ENCODE measurements at places on chromosomes 1 and 21.

- DNase-seq = no peak
These were observed 8.7 kb downstream of the RNF223 start for GRCh38 chr1:1065265-1065939.

GRCh38 chr1:198519639-198520501 lies 20.6 kb downstream of the ATP6V1G3 start:
- no peak for DNase-seq

DNA sequence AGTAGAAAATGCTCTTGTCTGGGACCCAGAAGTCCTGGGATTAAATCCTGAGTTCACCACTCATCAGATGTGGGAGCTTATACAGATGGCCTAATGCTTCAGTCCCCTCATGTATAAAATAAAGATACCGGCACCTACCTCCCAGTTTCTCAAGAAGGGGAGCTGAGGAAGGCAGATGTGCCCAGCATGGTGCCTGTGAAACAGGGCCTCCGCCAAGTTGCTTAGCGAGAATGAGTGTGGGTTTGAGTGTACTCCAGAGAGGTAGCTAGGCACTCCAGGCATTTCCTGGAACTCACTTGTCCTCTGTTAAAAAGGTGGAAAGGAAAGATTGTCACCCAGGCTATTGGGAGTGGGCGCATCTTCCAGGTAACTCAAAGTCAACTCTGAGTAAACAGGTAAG lies 37.8 kb downstream of the IER5 start:
- no peak for DNase-seq

DNA sequence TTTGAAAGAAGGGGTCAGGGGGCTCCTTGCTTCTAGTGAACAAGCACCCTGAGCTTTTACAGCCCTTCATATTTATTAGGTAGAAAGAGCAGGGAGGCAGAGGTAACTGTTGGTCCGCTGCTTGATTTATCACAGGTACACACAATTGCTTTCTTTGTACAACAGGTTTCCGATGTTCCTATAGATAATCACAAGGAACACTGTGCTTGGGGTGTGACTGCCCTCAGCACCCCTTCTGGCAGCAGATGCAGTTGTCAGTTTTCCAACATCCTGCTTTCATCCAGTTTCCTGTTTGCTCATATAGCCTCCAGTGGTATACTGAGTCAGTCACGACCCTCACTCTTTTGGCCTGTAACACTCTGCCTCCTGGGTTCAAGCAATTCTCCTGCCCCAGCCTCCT lies 40.6 kb downstream of the SCP2 start:
- no peak for DNase-seq

- no peak for DNase-seq
These were observed 42.5 kb downstream of the RPRD2 start for GRCh38 chr1:150406483-150406882.

GRCh38 chr1:63758791-63759190 lies 15.0 kb upstream of the ROR1 start:
- DNase-seq = no peak

- no peak for DNase-seq
These were observed 54.4 kb upstream of the TINAGL1 start for GRCh38 chr1:31521761-31522555.

DNA sequence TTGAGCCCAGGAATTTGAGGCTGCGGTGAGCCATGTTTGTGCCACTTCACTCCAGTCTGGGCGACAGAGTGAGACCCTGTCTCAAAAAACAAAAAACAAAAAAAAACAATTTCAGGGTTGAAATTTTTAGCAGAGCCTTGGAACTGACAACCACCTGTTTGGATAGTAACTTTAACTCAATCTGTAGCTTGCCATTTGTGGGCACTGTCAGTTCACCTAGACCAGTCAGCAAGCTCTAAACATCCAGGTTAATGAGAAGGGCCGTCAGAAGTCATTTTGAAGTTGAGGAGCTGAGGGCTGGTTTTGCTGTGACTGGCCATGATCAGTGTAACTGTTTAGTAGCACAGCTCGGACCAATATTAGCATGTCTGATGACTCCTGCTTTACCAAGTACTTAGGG lies 8.4 kb downstream of the TRAPPC10 start:
- no peak for DNase-seq

DNA sequence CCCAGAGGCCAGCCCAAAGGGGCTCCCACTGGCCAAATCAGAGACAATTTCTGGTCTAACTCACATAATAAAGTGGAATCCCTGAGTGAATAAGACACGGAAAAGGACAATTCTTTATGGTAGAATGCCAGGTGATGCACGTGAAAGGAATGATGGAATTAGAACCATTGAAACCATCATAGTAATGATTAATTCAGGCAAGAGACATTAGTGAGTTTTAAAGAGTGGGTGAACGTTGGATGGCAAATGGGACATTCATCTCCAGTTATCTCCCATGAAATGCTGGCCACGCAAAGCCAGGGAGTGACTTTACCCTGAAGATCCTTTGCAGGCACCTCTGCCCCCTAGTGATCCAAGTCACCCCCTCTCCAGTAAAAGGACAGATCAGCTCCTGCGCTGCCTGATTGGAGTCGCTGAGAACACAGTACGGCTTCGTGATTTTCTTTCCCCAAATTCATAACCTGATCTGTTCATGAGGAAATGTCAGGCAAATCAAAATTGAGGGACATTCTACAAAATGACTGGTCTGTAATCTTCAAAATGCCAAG lies 87.5 kb downstream of the AJAP1 start:
- DNase-seq = no peak

DNA sequence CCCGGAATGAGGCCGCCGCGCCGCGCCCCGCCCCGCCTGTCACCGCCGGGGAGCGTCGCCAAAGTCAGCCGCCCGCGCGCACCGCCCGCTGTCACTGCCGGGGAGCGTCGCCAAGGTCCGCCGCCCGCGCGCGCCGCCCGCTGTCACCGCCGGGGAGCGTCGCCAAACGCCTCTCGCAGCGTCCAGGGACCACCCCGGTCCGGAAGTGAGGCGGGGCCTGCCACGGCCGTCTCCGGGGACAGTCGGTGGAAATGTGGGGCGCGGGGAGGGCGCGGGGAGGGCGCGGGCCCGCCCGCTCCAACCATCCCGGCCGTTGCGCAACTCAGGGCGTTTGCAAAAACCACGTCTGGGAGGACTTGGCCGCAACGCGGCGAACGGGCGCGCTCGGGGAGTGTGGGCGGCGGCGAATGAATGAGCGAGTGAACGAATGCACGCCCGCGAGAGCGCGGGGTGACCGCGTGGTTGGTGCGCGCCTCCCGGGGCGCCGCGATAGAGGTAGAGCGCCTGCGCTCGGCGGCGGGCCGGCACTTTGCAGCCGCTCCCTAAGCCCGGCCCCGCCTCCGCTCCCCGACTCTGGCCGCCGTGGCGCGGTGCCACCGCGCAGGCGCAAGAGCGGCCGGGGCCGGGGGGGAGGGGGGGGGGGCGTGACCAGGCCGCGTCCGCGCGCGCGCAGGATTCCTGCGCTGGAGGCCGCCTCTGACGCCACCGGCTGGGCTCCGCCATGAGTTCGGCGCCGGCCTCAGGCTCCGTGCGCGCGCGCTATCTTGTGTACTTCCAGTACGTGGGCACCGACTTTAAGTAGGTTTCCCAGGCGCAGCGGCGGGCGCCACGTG lies at the start of the genes ACAP3 and PUSL1:
ACAP3 (minus strand) TSS at position 8 of the 833 bp plus-strand sequence. CDS start 115 bp downstream, outside the sequence.
PUSL1 (plus strand) TSS at position 675 of the 833 bp plus-strand sequence; CDS start at position 722, 47 bp downstream.
- DNase-seq = peak; percentile 77

GRCh38 chr1:182392050-182393028 lies 749 bp upstream of the GLUL start:
- DNase-seq = no peak

DNA sequence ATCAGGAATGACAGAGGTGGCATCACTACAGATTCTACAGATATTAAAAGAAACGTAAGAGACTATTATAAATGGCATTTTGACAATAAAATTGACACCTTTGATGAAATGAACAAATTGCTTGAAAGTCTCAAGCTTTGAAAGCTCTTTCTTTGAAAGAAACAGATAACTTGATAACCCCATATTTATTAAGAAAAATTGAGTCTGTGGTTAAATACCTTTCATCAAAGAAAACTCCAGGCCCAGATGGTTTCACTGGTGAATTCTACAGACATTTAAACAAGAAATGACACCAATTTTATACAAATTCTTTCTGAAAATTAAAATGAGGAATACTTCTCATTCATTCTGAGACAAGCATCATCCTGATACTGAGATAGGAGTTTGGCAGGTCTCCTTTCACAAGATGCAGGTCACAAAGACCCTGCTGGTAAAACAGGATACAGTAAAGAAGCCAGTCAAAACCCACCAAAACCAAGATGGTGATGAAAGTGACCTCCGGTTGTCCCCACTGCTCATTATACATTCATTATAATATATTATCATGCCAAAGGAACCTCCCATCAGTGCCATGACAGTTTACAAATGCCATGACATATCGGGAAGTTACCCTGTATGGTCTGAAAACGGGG lies 210.9 kb downstream of the AKT3 start:
- no peak for DNase-seq

DNA sequence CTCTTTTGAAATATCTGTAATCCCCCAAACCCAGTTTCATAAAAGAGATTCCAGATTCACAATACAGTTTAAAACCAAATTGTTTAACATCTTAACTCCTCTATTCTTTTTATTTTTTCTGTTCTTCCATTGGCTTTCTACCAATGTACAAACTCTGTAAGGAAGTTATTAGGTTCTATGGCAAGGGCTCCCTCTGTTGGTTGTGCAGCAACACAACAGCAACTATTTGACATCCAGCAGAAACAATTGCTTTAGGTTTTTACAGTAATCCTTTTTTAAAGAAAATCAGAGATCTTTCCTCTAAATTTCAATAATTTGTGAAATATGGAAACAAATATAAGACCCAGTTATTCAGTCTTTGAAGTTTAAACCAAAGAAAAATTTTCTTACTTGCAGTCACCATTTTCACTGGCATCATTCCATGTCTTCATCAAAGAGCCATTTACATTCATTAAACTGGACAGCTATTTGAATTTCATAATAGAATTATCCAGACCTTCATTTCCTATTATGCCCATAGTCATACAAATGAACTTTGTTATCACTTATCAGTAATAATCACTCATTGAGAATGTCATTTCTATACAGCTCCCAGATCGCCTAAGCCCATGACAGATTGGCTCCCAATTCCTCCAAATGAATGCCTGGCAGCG lies 46.5 kb upstream of the RNF11 start:
- peak; percentile 3 for DNase-seq

- no peak for DNase-seq
These were observed 167.2 kb downstream of the ADGRL2 start for GRCh38 chr1:81967951-81968350.

DNA sequence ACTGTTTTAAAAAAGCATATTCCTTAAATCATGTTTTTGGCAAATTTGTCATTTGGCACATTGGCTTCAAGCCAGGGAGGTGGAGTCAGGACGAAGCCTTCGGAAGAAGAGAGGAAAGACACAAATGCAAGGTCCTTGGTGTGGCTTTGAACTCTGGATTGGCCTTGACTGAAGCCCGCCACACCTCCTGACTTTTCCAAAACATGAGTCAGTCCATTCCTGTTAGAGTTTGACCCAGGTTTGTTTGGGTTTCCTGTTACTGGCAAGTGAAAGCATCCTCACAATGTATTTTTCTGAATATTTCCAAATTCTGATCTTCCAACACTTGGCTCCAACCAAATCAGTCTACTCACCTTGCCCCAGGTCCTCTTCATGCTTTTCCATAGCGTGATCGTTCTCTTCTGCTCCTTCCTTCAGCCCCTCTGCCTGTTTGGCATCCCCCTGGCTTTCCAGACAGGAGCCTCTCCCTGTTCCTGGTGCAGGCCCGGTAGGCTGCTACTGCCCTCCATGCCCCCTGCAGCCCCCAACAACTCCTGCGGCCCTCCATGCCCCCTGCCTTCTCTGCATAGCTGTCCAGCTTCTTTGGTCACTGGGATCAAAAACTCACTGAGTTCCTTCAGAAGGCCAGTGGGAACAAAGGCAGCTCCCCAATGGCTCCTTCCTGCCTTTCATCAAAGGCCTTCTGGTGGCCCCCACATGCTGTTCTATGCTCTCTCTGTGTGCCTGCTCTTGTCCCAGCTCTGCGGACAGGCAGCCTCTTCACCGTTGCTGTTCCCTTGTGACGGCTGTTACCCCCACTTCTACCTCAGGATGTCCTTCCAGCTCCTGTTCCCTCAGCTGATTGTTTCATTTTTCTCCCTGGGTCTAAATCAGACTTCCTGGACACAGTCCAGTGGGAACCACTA lies 30.4 kb upstream of the SLC30A1 start:
- no peak for DNase-seq

DNA sequence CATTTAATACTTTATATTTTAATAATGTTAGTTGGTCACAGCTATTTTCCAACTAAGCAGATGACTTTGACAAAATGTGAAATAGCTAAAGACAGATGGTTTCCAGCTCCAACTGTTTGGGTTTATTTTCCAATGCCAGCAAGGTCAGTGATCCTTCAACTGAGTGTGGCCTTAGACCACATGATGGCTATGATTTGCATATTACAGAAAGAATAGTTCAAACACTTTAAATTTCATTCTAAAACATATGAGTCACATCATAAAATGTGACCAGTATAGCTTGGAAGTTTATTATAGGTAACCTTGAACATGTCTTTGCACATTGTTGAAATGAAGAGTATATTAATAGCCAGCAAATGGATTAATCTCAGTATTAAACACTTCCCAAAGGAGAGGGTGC lies 454.0 kb upstream of the C1orf87 start:
- no peak for DNase-seq

DNA sequence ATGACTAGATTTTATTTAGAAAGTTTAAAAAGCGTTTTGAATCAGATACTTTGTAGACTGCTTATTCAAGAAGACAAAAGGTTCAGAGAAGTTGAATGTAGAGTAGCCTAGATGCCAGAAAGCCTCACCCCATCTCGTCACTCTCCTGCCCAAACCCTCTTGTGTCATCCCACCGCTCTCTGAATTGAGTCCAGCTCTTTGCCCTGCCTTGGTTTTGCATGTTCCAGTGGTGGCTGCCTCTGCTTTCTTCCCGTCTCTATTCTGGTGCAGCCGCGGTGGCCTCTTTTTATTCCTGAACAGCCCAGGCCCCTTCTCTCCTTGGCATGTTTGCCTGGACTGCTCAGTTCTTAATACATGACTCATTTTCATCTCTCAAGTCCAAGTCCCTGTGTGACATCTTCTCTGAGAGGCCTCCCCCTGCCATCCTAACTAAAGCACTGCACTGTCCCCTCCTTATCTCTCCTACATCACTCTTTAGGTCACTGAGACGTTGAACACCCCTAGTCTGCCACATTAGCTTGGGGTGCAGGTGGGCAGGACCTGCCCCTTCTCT lies 22.9 kb downstream of the PRDM2 start:
- DNase-seq = no peak

DNA sequence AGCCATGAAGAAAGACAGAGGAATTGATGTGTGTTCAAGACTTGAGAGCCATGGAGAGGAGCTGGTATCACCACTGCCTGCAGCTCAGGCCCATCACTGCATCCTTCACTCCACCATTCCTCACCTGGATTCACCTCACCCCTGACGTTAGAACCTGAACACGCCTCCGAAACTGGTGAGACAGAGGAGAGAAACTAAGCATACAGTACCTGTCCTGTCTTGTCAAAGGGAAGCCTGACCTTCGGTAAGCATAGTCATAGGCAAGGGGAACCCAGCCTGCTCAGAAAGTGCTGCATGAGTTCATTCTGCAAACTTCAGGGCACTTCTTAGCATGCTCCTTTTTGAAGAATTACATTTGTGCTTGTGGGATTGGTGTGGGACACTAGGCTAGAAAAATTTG lies 425.8 kb downstream of the DSCAM start:
- no peak for DNase-seq

Measured in stimulated activated CD4-positive, alpha-beta T cell treated with anti-CD3 and anti-CD28 coated beads, Interleukin-1b, Interleukin-23, amount 100 ng/mL, for 1 hour (primary cell).